ENCODE measurements at places on chromosomes 6 and 20.

- DNase-seq, result no peak
Measured at GRCh38 chr6:42923666-42924065, 5.6 kb upstream of the CNPY3 start.

- no peak for DNase-seq
Measured at GRCh38 chr6:2921520-2922115, 18.5 kb upstream of the SERPINB9 start.

DNA sequence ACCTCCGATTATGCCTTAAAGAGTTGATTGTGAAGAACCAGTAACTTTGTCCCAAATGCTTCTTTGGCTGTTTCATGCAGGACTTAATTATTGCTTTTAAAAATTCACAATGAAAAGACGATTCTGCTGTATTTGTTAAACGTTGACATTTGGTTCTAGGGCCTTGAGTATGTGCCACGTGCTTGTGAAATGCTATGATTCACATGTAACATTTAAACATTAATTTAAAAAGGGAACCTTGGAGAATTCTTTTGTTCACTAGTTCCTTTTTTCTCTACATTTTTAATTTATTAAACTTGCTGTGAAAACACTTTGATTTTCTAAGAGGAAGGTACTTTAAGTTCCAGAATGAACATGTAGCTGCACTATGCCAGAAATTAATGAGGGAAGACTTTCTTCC lies 9.5 kb downstream of the GZF1 start:
- DNase-seq, result no peak

DNA sequence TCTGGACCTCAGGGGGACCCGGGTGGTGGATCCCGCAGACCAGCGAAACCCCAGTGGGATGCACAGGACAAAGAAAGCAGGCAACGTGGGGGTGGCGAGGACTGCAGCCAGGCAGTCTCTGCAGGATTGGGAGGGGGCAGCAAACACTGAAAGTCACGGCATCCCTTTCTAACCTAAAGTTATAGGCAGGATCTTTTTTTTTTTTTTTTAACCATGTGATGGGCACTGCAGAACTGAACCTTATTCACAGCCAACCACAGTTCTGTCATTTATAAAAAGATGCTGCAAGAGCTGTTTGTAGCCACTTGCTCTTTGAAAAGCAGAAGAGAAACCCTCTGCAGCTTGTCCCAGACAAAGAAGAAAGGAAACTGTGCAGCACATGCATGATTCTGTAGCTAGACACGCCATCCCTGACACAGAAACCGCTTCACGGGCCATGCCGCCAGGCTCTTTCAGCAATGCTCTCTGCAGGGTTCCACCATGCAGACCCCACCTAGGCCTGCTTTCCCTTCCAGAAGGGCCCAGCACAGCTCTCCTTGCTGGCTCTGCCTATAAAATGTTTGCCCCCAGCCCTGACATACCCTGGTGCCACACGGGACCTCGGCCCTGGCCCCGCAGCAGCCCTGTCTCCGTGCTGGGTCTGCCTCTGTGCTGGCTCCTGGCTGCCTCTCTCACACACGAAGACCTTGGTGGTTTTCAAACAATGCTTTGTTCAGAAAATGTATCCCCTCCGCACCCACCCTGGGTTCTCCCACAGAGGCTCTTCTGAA lies 70.8 kb downstream of the PYGB start:
- no peak for DNase-seq
